ENCODE measurements at places on chromosomes 1 and 21.
A peak's percentile ranks its signal among the peaks of the same experiment; 100 is the strongest.

DNA sequence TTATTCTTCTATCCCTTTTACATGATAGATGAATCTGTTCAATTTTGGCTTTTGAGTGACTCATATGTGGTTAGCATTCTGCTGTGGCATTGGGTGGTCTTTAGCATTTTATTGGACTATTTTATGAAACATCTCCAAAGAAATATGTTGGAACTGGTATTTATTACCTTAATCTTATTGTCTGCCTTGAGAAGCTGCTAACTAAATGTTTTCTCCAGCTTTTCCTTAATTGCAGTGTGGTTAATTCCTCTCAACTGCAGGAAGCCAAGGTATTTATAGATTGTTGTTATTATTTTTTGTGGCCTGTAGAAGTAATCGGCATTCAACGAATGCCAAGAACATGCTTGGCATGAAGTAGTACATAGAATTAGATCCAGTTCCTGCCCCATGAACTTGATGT is 64.1 kb downstream of the NOS1AP start:
- no peak for DNase-seq

- DNase-seq: peak; percentile 2
These were observed 863 bp downstream of the FH start for GRCh38 chr1:241518476-241519307.

DNA sequence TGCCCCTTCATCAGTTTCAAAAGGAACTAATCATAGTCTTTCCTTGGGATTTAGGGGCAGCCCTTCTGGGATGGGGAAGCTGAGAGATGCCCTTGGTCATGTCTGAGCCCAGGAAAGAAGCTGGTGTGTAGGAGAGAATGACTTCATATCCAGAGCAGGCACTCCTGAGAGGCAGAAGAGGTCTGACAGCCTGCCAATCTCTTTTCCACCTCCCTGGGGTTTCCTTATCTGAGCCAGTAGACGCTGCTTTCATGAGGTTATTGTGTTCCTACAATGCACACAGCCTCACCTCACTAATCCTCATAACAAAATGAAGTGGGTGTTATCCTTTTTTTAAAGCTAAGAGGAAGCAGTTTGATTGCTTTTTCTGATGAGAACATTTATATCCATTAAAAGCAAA is 14.1 kb downstream of the ROR1 start:
- DNase-seq: no peak

DNA sequence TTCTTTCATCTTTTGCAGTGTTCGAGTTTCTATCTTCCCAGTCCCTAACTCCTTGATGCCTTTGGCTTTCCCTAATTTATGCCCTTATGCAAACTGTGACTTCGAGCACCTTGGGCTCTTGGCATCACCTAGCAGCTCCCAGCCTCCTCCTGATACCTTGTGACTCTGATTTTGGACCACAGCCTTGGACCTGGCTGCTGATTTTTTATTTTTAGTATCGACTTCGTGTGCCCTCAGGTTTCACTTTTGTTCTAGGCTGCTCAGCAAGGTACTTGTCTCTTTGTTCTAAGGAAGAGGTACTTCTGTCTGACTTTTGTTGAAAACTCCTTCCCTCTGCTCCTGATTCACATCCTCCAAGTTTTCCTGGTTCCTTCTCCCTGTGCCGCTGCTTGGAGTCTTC is 69.6 kb upstream of the KCNK1 start:
- no peak for DNase-seq

DNA sequence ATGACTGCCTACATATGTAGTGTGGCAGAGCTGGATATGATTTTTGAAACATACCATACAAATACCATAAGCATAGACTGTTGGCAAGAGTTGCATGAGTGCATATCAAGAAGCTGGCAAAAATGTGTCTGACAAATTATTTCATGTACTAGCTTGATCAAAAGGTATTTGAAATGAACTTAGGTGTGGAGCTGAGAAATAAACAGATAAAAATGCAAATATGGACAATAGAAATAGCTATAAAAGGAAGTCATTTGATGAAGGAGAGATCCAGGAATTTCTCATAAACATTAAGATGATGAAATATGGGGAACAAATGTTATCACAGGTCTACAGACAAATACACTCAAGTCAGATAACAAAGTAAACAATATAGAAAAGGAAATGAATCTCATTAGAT is 609.1 kb downstream of the PTPRC start:
- DNase-seq: no peak

- DNase-seq: no peak
These were observed 103.9 kb downstream of the BCAR3 start for GRCh38 chr1:93577536-93578432.

DNA sequence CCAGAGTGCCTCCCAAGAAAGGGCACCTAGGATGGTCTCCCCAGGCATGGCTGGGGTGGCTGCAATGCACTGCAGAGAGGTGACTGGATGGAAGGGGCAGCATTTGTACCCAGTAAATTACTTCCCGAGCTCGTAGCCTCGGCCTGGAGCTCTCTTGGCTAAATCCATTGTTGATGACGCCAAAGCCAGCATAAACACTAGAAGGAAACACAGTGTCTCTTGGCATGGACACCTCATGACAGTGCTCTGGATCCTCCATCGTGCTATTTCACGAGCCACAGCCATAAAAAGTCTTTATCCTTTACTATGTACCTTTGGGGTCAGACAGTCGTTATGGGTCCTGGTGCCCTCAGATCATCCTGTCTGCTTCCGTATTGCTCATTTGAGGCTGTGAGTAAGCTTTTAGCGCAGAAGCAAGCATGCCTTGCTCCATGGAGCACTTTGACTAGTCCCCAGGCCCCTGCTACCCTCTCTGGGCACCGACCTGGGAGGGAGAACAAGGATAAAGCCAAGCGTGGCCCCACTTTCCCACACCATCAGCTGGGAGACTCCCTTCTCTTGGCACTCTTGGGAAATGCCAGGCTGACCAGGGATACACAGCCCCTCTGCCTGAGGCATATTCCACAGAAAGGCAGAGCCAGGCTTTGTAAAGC is 10.3 kb upstream of the PRELP start:
- no peak for DNase-seq

- no peak for DNase-seq
These were observed 193.6 kb downstream of the RPS6KC1 start for GRCh38 chr1:213244664-213245091.

DNA sequence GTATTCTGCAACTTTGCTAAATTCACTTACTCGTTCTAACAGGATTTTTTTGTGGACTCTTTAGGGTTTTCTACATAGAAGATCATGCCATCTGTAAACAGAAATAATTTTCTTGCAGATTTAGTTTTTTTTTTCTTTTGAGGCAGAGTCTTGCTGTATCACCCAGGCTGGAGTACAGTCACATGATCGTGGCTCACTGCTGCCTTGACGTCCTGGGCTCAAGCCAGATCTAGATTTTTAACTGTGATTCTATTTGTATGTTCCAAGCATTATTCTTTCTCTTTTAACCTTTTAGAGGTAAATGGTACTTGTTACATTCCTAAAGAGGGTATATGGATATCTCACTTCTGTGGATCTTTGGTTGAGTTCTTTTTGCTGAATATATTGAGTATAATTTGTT is 18.6 kb downstream of the FABP3 start:
- no peak for DNase-seq

- no peak for DNase-seq
These were observed 17.8 kb downstream of the VPS26C start for GRCh38 chr21:37249112-37249904.

- no peak for DNase-seq
These were observed 49.7 kb downstream of the LRRC8C start for GRCh38 chr1:89682611-89683010.

DNA sequence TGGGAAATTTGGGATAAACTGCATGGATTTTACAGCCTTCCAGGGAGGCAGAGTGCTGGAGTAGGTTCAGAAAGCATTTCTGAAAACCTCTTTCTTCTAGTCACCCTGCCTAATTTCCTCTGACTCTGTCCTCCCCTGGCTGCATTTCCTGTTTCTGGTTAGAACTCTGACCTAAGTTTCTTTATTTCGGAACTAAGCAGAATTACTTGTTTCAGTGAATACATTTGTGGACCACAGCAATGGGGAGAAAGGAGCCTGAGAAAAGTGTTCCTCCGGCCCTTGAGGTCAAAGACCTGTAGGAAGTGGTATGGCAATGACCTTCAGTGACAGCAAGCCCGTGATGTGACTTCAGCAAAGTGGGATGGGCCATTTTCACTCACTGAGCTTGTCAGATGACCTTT is 173.4 kb upstream of the RUNX1 start:
- no peak for DNase-seq

GRCh38 chr1:239587066-239587465 is 200.7 kb downstream of the CHRM3 start:
- DNase-seq: no peak

DNA sequence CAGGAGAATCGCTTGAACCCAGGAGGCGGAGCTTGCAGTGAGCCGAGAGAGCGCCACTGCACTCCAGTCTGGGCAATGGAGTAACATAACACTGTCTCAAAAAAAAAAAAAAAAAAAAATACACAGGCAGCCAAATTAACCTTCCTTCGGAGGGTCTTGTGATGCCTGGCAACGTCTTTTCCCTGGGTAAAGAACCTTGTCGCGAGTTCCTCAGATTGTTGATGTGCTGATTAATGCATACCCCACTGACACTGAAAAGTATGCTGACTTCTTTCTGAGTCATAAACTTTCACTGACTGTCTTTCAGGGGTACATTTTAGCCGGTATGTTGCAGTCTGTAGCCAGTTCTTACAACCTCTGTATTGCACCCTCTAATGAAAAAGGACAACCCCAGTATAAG is 95.1 kb upstream of the SOD1 start:
- DNase-seq: no peak

DNA sequence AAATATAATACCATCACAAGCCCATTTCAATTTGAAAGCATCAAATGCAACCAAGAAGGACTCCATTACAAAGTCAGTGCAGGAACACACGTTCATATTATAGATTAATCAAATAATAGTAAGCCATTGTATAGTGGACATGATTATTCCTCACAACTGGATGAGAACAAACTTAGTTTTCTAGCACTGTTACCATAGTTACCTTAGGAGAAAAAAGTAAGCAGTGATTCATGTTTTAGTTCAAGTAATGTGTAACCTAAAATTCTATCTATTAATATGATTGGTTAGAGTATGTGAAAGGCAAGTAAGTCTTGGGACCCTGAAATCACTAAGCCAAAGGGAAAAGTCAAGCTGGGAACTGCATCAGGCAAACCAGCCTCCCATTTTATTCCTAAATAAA is 15.2 kb downstream of the SSX2IP start:
- DNase-seq: no peak

DNA sequence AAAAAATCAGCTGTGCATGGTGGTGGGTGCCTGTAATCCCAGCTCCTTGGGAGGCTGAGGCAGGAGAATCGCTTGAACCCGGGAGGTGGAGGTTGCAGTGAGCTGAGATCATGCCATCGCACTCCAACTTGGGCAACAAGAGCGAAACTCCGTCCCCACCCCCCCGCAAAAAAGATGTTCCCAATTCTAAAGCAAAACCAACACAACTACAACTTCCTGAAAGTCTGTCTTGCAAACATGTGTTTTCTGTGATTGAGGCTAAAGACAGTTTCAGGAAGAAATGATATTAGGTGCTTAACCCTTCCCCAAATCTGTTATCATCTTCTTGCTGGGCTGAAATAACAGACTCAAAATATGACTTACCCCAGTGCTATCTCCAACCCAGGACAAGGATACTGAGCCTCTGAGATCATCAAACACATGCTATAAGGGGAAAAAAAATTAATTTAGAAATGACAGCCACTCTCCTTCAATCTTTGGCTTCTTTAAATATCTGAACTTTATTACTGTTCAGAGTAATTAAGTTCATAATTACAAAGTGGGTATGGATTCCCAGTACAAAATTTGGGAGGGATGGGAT is 28.5 kb downstream of the SORT1 start:
- no peak for DNase-seq

GRCh38 chr1:11845641-11846335 is 1.8 kb downstream of the NPPA start:
- no peak for DNase-seq

DNA sequence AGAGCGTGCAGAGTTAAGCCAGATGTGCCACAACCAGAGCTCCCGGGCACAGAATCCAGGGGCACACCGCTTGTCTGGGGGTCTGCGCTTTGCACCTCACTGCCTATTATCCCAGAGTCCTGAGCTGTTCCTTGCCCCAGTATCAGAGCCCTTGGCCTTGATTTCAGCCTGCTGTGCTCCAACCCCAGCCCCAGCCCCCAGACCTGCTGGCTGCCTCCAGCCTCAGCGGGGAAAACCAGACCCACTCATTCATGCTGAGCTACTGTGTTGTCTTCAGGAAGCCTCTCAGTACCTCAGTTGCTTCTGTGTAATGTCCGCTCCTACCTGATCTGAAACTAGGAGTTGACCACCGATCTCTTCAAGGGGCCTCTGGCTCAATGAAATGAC is 1.1 kb downstream of the IKBKE start:
- no peak for DNase-seq

- no peak for DNase-seq
These were observed 141.5 kb upstream of the ERG start for GRCh38 chr21:38639571-38640354.

Measured in activated naive CD4-positive, alpha-beta T cell (primary cell).